ENCODE measurements at places on chromosomes 2 and 18. TPM values are rescaled to one million over a fixed set of nuclear protein-coding genes. Genes with fewer than 3 reads are reported as not detected.

REG1B gene
- not detected for total RNA-seq

DNA sequence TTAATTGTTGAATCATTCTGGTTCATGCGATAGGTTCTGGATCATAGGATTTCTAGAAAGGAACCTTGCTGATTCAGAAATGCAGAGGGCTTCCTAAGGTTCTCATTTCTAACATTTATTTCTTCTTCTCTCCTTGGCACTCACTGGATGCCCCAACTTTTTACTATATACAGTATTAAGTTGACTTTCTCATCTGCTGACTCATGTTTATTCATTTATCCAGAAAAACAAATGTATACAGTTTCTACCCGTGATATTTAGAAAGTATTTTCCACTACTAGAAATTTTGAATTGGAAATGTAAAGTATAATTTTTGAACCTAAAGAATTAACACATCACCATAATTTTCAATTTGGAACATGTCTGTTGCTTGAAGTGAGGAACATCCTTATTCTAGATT is 32.2 kb upstream of the OTX1 start:
- no peak for DNase-seq

- no peak for DNase-seq
Observed at GRCh38 chr2:5975401-5975800, 283.2 kb downstream of the SOX11 start.

- no peak for DNase-seq
Observed at GRCh38 chr2:12619975-12620374, 96.8 kb upstream of the TRIB2 start.

- peak; percentile 37 for DNase-seq
Observed at GRCh38 chr18:27363872-27364271, 178.8 kb upstream of the CHST9 start.

DNA sequence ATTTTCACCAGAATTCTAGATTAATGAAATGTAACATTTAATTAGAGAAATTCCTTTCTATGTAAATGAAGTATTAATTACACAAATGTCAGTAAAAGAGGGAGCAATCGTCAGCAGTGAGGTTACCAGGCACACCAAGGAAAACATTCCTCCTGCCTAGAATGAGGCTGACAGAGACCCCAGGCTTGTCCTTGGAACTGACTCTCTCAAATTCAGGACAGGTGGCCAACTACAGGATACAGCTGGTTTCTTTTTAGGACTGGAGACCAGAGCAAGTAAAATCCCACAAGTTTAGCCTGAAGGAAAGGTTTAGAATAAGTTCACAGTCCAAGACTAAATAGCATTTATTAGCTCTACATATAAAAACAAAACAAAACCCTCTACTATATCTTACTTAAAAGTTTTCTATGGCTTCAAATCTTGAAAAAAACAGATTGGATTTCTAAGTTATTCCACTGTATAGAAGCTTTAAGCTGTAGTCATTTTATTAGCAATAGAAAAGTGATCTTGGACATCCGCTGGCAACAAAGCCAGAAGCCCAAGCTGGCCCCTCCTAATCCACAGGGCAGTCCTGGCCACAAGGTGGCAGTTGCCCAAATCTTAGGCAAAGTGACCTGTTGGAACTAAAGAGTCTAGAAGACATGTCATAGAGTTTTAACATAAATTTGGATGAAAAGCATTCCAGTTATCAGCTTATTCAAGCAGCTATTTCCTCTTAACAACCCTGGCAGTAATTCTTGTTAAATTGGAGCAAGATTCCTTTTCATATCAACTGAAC is 81.0 kb downstream of the SP3 start:
- peak; percentile 51 for DNase-seq

- no peak for DNase-seq
Observed at GRCh38 chr2:189511960-189512319, 68.6 kb downstream of the SLC40A1 start.

GRCh38 chr2:64295326-64296139 is 151.3 kb upstream of the PELI1 start:
- DNase-seq, result no peak

DNA sequence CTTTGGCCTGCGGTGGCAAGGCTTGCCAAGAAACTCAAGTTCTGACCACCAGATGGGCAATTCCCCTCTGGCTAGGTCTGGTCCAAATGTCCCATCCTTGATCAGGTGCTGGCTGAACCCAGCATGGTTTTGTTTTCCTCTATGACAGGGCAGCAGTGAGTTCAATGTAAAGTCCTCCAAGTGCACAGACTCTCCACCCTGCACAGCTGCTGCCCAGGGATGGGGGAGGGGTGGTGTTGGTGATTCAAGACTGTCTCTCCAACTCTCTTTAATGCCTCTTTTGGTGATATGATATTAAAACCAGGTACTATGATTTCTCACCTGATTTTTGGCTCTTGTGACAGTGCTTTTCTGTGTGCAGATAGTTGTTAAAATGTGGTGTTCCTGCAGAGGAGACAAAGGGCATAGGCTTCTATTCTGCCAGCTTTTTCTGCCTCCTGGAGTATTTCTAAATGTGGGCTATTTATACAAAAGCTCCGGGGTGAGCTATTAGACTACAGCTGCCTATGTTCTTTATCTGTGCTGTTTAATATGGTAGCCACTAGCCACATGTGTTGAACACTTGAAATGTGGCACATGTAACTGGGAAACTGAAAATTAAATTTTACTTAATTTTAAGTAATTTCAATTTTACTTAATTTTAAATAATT is 64.0 kb upstream of the STK39 start:
- peak; percentile 77 for DNase-seq

DNA sequence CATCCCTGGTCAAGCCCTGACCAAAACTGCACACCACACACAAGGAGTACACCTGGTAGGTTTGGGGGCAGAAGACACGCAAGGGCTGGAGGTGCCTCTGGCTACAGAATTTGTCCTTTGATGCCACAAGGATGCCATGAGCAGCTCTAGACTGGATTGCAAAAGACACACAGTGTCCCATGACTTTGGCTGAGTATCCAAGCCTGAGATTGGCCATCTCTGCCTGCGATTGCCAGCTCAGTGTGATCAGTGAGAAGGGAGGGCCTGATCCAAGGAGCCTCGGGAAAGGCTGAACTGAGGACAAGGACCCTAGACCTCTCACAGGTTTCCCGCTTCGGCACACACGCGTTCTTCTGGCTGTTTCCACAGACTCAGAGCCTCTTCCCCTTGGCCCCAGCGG is 60.0 kb upstream of the FOSL2 start:
- DNase-seq, result no peak

DNA sequence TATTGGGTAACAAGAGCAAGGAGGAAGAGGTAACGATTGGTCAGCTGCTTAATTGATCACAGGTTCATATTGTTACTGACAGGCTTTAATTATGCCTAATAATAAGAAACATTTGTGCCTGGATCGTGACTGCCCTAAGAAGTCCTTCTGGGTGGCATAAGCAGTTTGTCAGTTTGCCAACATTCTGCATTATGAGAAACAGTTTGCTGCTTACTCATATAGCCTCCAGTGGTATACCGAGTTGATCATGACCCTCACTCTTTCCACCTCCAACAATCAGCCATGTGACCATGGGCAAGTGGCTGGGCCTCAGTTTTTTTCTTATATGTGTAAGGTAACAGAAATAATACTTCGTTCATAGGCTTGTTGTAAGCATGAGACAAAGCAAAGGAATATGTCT is 96.6 kb upstream of the CABLES1 start:
- DNase-seq, result no peak

DNA sequence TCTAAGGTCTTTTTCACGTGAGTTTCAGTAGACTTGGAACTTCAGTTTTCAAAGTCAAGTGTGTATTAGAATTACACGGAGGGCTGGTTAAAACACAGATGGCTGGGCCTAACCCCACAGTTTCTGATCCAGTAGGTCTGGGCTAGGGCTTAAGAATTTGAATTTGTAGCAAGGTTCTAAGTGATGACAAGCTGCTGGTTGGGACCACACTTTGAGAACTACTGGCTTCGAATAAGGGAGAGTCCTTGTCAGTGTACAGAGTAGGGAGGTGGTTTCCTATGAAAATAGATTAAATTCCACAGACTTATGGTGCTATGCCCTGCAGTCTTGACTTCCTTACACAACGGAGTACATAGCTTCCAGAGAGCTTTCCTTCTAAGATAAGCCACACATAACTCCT is 4.5 kb downstream of the RHOB start:
- peak; percentile 68 for DNase-seq
